ENCODE measurements at places on chromosomes 5 and 9. TPM values are rescaled to one million over a fixed set of nuclear protein-coding genes. Genes with fewer than 3 reads are reported as not detected.

FAM151B gene
- 9.2 TPM for total RNA-seq

GTF3C4 gene
- 21.3 TPM for total RNA-seq

ZNF366 gene
- total RNA-seq, result not detected

FBP2 gene
- total RNA-seq, result not detected

OGN gene
- not detected for total RNA-seq

IRX4 gene
- total RNA-seq, result not detected

IL17B gene
- total RNA-seq, result 0.72 TPM

DCAF12 gene
- total RNA-seq, result 23.3 TPM

FUT7 gene
- total RNA-seq, result not detected

CEL gene
- not detected for total RNA-seq

CARTPT gene
- not detected for total RNA-seq

LCN6 gene
- total RNA-seq, result not detected

BTNL9 gene
- total RNA-seq, result not detected

FOXE1 gene
- 0.22 TPM for total RNA-seq

DND1 gene
- total RNA-seq, result 0.44 TPM

LAMC3 gene
- 2.1 TPM for total RNA-seq

ROR2 gene
- 43.3 TPM for total RNA-seq

ENTPD2 gene
- not detected for total RNA-seq

PAPPA gene
- 357 TPM for total RNA-seq

IFNA21 gene
- not detected for total RNA-seq

CNTFR gene
- not detected for total RNA-seq

CARD6 gene
- 11.6 TPM for total RNA-seq

SH3TC2 gene
- total RNA-seq, result 10.6 TPM

SLC1A1 gene
- 12.9 TPM for total RNA-seq

EDIL3 gene
- total RNA-seq, result 54.3 TPM

RORB gene
- under 0.01 TPM for total RNA-seq

MAST4 gene
- 1.8 TPM for total RNA-seq

PCDHGA12 gene
- 30.0 TPM for total RNA-seq

All from placental pericyte (primary cell).